ENCODE measurements at places on chromosomes 5 and 9.

DNA sequence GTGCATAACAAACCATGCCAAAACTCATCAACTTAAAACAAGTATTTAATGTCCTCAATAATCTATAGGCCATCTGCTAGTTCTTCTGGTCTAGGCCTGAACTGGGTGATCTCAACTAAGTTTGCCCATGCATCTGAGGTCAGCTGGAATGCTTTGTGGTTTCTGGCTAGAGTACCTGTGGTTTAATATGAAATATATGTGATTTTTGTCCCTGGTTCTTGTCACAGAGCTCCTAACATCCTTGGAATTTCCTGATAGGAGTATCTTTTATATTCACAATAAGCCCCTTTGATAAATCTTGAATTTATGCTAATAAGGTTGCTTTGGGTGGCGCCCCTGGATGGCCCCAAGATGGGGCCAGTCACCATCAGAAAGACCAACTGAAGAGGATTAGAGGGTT is 535.9 kb downstream of the DNAH5 start:
- no peak for DNase-seq

GRCh38 chr9:126443144-126443543 is 116.5 kb downstream of the MVB12B start:
- no peak for DNase-seq

GRCh38 chr9:123662057-123662776 is 267.7 kb downstream of the DENND1A start:
- no peak for DNase-seq

- DNase-seq, result no peak
Measured at GRCh38 chr5:16723821-16724220, 107.0 kb upstream of the RETREG1 start.

- DNase-seq, result no peak
Measured at GRCh38 chr9:131666774-131667173, 73.1 kb downstream of the RAPGEF1 start.

DNA sequence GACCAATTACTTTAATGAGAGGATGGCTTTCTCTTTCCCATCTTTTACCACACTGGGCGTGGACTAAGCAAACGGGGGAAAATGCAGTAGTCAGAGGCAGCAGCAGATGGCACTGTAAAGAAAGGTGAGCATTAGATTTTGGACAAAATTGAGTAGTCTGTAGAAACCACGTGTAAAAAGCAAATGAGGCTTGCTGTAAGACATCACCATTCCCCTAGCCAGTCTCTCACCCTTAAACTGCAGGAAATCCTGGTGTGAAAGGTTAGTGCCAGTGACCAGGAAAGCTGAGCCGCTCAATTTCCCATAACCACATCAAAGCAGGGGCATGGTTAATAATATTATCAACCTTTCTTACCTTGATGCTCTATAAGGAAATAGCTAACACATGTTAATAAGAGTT is 31.8 kb downstream of the SPATA31C2 start:
- DNase-seq, result no peak

- DNase-seq, result no peak
Measured at GRCh38 chr5:112024769-112025168, 267.8 kb upstream of the NREP start.

DNA sequence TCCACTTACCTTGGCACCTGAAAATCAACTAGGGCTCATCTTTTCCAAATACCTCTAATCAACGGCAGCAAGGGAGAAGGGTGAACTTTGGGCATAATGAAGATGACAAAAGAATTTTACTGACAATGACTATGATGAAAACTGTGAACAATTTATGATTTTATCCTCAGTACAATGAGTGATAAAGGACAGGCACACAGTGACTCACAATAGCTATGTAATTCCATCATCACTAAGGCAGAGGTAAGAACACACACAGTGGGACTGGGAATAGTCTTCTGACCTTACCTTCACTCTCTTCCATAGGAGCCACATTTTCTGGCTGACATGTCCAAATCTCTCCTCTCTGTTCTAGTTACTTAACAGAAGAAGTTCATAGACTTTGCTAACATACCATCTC is 26.1 kb upstream of the KCNV2 start:
- no peak for DNase-seq

- no peak for DNase-seq
Measured at GRCh38 chr9:4517274-4517673, 27.0 kb downstream of the SLC1A1 start.

GRCh38 chr5:113378959-113379541 is 55.7 kb downstream of the TSSK1B start:
- DNase-seq, result peak; percentile 27

- DNase-seq, result no peak
Measured at GRCh38 chr5:84281383-84281782, 103.3 kb downstream of the EDIL3 start.

DNA sequence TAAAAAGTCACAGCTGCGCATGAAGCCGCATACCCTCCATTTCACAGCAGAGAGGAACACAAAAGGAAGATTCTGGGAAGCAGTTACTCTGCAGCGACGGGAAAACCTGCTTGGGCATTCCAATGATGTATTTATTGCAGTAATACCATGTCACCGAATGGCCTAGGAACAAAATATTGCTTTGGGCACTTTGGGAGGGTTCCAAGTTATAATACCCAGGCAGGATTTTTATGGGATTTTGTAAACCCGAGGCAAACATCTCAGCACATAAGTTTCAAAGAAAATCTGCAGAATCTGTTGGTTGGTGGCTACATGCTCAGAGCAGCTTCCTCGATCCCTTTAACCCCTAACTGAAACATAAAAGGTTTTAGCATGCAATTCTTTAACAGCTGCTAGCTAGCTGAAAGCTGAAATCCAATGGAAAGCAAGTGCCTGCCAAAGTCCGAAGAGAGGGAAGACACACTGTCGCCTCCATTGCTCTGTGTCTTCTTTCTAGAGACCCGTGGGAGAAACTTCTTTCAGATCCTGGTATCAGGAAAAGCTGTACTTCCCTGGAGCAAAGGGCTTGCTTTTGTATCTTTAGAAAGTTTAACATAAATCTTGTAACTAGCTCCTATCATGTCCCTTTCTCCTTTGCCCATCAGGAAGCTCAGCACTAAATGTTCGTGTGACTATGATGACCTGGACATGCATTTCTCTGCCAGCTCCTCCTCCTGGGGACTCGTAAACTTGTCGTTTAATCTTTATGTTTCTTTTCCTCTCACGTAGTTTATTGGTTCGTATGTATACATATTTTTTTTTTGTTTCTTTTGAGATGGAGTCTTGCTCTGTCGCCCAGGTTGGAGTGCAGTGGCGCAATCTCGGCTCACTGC is 195.0 kb downstream of the MAPKAP1 start:
- no peak for DNase-seq

DNA sequence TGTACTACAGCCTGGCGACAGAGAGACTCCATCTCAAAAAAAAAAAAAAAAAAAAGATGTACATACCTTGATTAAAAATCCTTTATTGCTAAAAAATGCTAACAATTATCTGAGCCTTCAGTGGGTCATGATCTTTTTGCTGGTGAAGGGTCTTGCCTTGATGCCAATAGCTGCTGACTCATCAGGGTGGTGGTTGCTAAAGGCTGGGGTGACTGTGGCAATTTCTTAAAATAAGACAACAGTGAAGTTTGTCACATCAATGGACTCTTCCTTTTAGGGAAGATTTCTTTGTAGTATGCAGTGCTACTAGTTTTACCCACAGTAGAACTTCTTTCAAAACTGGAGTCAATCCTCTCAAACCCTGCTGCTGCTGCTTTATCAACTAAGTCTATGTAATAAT is 33.9 kb upstream of the OTULINL start:
- no peak for DNase-seq

DNA sequence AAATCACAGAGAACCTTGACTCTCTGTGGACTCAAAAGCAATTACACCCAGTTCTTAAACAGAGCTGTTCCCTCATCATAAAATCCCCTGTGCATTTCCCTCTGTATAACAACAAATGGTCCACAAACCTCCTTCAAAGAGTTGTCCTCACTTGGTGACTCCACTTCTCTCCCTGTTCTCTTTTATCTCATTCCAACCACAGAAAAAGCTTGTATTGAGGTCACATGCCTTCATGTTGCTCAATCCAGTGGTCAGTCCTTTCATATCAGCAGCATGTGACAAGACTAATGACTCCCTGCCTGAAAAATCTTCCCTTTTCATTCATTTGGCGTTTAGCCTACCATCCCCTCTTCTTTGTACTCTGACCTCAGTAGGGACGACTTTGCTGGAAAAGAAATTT is 158.0 kb downstream of the DEPDC1B start:
- no peak for DNase-seq

- DNase-seq, result no peak
Measured at GRCh38 chr5:76742583-76742982, 26.7 kb downstream of the F2R start.

GRCh38 chr9:20592673-20593072 is 29.6 kb downstream of the MLLT3 start:
- no peak for DNase-seq

- peak; percentile 89 for DNase-seq
Measured at GRCh38 chr9:114505187-114506081, at the start of gene WHRN. WHRN (minus strand) TSS chr9:114505473; CDS start chr9:114504801, 672 bp downstream.

DNA sequence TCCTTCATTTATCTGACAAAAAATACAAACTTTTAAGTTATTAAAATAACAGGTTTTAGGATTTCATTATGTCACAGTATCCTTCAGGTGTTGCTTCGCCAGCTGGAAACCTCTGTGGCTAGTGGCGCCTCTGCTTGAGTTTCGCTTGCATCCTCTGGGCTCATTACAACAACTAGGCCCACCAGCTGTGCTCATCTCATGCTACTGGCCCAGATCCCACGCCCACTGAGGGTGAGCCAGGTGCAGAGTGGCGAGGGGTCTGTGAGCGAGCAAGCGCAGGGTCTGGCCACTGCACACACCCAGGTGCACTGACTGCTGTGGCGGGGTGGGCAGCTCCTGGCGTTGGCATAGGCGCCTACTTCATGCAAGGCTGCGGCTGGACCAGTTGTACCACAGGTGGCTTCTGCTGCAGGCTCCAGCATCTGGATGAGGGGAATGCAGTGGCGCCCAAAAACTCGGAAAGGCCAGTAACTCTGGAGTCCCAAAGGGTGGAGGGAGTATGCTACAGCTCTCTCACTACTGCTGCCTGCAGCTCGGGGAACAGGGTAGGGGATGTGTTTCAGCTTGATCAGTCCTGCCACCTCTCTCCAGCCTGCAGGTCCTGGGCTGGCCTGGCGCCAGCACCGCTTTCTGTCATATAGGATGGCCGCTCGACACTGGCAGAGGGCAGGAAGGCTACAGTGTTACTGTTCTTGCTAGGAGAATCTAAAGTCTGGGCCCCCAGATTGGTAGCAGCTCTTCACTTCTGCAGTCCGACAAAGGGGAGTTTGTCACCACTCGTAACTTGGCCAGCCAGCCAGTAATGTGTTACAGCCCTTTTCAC is 452.1 kb downstream of the TUSC1 start:
- DNase-seq, result no peak

DNA sequence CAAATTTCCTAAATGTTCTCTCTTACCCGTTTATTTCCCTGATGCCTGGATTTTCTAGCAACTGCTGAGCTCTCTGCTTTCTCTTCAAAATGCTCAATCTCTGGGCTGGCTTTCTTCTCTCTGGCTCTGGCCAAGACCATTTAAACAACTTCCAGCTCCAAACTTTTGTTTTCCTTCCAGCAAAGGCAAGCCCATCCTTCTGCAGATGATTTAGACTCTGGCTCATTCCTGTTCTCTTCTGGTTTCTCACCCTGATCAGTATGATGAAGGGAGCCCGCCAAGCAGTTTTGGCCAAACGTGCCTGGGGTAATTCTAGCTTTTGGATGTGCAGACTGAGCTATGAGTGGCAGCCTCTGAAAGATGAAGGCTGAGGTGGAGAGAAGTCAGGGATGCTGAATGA is 78.1 kb downstream of the HSPA4 start:
- no peak for DNase-seq

DNA sequence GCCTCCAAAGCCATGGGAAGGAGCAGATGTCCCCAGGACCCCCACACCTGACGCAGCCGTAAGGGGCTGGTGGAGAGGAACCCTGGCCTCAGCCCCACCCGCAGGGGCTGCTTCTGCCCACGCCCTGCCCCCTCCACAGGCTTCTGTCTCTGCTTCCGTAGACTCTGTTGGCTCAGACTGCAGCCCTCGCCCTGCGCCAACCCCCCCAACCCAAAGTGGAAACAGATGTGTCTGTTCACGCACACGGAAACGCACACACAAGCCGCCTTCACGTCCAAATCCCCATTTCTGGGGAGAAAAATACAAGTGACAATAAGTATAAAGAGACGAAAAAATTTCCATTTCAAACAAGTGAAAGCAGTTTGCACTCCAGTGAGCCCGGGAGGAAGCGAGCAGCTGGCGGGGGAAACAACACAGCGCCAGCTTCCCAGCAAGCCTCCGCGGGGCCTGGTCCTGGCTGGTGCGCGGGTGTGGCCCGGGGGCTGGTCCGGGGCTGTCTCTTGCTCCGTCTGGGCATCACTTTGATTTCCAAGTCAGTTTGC is 32.6 kb upstream of the RXRA start:
- DNase-seq, result no peak

DNA sequence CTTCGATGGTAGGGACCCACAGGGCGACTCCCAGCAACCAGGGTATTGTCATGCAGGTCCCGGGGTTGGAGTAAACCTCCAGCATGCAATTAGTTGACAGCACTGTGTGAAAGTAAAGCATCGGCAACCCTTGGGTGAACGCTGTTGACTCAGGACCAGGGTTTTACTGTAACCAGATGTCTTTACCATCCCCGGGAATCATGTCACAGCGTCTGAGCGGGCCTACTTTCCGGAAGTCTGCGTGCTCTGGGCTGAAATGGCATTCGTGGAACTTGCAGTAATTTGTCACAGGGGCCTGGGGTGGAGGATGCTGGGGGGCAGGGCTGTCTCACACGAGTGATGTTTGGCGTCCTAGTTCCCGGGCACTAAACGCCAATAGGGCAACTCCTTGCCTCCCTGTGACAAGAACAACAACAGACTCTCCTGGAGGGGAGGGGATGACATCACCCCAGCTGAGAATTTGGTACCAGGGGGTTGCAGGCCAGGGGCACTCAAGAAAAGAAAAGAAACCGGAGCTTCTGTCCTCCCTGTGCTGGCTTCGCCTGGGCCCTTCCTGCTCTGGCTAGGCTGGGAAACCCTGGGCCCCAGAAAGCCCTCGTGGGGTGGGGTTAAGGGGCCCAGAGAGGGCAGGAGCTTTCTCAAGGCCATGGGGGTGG is 10.1 kb upstream of the UBAC1 start:
- no peak for DNase-seq

GRCh38 chr9:89978185-89978584 is 373.4 kb downstream of the GADD45G start:
- DNase-seq, result no peak

DNA sequence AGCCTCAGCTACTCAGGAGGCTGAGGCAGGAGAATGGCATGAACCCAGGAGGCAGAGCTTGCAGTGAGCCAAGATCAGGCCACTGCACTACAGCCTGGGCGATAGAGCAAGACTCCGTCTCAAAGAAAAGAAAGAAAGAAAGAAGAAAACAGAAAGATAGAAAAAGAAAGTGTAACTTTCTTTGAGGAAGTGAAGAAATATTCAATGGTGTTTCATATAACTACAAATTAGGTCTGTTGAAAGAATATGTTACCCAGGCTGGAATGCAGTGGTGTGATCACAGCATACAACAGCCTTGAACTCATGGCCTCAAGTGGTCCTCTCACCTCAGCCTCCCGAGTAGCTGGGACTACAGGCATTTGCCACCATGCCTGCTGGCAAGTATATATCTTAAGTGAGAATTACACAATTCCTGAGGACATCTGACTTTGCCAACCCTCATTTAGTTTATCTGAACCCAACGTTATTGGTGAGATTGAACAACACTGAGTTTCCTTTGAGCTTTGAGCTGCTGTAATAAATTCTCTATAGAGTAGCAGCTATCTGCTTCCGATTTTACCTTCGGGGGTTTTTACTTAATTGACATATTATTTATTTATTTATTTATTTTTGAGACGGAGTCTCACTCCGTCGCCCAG is 2.0 kb upstream of the FAF2 start:
- no peak for DNase-seq

Measured in stimulated activated CD8-positive, alpha-beta memory T cell treated with anti-CD3 and anti-CD28 coated beads, Interleukin-7, amount 100 ng/mL, for 4 hours (primary cell).